Esophagus muscularis mucosa (tissue), 4 donors: ENCODE measurements at places on chromosomes 2 and 18. TPM values are rescaled to one million over a fixed set of nuclear protein-coding genes. Genes with fewer than 3 reads are reported as not detected.

PDE1A gene
- 11.2 TPM for total RNA-seq

PAX3 gene
- total RNA-seq = not detected

ACVR2A gene
- total RNA-seq = 17.4 TPM

DCC gene
- 0.46 TPM for total RNA-seq

AKAIN1 gene
- not detected for total RNA-seq

PLA2R1 gene
- 6.4 TPM for total RNA-seq

AGXT gene
- total RNA-seq = not detected

CCDC85A gene
- 5.8 TPM for total RNA-seq

GCG gene
- total RNA-seq = not detected

ICA1L gene
- 9.6 TPM for total RNA-seq

SH3RF3 gene
- total RNA-seq = 9.6 TPM

STARD6 gene
- not detected for total RNA-seq

FAM110C gene
- 3.7 TPM for total RNA-seq

FKBP7 gene
- 13.3 TPM for total RNA-seq

IL36RN gene
- not detected for total RNA-seq

MORN2 gene
- 8.7 TPM for total RNA-seq

DNER gene
- 2.9 TPM for total RNA-seq

UGT1A1 gene
- not detected for total RNA-seq

RETREG2 gene
- 54.2 TPM for total RNA-seq

COPS7B gene
- total RNA-seq = 16.7 TPM

PRSS56 gene
- not detected for total RNA-seq

ALLC gene
- not detected for total RNA-seq

- DNase-seq = no peak
These were observed 629.9 kb downstream of the NRXN1 start for GRCh38 chr2:50401772-50402653.

DNA sequence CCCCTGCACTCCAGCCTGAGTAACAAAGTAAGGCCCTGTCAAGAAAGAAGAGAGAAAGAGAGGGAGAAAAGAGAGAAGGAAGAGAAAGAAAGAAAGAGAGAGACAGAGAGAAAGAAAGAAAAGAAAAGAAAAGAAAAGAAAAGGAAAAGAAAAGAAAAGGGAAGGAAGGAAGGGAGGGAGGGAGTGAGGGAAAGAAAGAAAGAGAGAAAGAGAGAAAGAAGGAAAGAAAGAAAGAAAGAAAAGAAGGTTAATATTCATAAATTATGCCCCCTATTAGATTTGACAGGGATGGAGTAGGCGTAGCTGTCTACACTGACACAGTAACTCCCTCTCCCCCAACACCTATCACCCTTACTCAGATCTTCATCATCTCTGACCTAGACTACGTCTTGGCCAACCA, 202.3 kb downstream of the SP3 start:
- no peak for DNase-seq

DNA sequence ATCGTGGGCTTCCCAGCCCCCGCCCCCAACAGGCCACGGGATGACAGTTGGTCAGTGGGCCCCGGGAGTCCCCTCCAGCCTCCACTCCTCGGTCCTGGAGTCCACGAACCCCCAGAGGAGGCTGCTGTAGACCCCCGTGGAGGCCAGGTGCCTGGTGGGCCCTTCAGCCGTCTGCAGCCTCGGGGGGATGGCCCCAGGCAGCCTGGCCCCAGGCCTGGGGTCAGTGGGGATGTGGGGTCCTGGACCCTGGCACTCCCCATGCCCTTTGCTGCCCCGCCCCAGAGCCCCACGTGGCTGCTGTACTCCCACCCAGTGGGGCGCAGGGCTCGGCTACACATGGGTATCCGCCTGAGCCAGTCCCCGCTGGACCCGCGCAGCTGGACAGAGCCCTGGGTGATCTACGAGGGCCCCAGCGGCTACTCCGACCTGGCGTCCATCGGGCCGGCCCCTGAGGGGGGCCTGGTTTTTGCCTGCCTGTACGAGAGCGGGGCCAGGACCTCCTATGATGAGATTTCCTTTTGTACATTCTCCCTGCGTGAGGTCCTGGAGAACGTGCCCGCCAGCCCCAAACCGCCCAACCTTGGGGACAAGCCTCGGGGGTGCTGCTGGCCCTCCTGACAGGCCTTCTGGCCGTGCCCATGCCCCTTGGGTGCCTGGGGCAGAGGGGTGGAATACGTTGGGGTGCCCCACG, 7.6 kb downstream of the NEU4 start:
- no peak for DNase-seq

GRCh38 chr2:207281436-207281835, 115.7 kb upstream of the KLF7 start:
- no peak for DNase-seq

- DNase-seq = no peak
These were observed 21.7 kb downstream of the BIN1 start for GRCh38 chr2:127085317-127085681.

GRCh38 chr18:57916684-57917083, 113.6 kb upstream of the ATP8B1 start:
- DNase-seq = no peak

DNA sequence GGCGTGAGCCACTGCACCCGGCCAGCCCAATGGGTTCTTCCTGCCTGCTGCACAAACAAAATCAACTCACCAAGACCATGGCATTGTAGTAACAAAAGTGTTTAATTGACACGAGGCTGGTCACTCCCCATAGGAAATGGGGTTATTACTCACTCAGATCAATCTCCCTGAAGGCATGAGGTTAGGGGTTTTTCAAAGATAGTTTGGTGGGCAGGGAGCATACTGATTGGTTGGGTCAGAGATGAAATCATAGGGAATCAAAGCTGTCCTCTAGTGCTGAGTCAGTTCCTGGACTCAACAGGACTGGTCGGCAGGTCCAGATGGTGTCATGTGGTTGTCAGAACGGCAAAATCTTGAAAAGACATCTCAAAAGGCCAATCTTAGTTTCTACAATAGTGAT, 122.1 kb downstream of the TMEM17 start:
- no peak for DNase-seq

- DNase-seq = no peak
These were observed 81.5 kb upstream of the FN1 start for GRCh38 chr2:215517391-215517790.

DNA sequence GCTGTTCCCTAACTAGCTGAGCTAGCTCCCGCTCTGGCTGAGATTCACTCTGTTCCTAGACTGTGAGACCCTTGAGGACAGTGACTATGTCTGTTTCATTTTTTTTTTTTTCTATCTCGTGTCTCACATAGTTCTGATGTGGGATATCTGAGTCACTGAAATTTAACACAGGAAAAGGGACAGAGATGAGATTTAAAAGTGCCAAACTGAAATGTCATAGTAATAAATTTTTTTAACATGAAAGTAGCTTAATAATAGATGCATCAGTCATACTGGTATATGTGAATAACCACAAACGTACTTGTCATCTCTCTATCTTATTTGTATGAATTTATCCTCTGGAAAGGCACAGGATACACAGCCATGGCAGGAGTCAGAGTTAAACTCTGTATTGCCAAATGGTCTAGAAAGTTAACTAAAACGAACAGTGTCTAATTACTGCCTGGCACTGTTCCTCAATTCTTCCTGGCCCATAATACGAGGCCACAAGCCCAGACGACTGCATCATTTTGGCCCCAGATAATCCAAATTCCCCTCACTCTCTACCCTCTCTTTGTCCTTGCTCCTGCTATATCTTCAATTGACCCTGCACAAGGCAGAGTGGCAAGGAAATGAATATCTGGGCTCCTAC, 87.5 kb downstream of the SATB2 start:
- no peak for DNase-seq

GRCh38 chr2:214376618-214377285, 34.1 kb upstream of the VWC2L start:
- no peak for DNase-seq

- DNase-seq = no peak
These were observed 36.6 kb downstream of the CAMKMT start for GRCh38 chr2:44398243-44398897.

- DNase-seq = no peak
These were observed 132.5 kb downstream of the SPHKAP start for GRCh38 chr2:228048838-228049490.

DNA sequence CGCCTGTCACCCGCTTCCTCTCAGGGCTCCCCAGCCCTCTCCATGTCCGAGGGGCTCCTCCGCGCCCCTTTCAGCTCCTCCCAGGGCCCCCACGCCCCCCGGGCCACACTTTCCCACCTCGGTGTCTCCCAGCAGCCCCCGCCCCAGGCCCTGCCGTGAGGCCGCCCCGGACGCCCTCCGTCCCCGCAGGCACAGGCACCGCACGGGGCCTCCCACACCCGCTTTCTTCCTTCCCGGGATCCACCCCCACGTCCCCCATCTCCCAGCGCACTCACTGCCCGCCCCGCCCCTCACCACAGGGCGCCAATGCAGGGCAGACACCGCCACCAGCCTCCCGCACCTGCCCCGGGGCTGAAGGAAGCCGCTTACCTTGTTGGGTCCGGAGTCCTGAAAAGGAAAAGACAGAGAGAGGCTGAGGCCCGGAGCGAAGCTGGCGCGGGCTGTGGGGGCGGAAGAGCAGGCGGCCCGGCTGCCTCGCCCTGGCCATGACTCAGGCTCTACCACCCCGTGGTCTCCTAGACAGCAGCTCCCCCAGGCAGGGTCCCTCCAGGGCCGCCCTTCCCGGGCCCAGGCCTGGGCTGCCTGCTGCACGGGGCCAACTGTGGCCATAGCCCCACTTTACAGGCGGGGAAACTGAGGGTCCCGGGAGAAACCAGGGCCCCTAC, 37.7 kb downstream of the KIF1A start:
- DNase-seq = no peak

DNA sequence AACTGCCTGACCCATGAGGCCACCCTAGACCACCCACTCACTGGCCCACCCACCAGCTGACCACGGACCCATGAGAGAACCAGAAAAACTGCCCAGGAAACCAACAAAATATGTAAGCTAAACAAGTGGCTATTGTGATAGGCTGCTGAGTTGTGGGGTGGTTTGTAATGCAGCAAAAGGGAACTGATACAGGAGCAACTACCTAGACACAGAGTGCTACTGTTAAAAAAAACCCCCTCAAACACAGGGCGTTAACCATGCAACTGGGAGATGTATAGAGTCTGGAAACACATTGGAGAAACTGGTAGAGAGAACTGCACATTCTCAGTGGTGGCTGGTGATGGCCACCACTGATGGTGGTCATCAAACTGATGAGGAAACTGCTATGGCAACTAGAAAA, 206.3 kb upstream of the GYPC start:
- DNase-seq = peak; percentile 34

- no peak for DNase-seq
These were observed 115.5 kb downstream of the KCNF1 start for GRCh38 chr2:11027195-11027594.

GRCh38 chr2:10982931-10983701, 71.4 kb downstream of the KCNF1 start:
- no peak for DNase-seq

GRCh38 chr2:17627434-17627833, 86.9 kb downstream of the VSNL1 start:
- no peak for DNase-seq

- no peak for DNase-seq
These were observed 76.6 kb upstream of the GPC1 start for GRCh38 chr2:240358821-240359397.

DNA sequence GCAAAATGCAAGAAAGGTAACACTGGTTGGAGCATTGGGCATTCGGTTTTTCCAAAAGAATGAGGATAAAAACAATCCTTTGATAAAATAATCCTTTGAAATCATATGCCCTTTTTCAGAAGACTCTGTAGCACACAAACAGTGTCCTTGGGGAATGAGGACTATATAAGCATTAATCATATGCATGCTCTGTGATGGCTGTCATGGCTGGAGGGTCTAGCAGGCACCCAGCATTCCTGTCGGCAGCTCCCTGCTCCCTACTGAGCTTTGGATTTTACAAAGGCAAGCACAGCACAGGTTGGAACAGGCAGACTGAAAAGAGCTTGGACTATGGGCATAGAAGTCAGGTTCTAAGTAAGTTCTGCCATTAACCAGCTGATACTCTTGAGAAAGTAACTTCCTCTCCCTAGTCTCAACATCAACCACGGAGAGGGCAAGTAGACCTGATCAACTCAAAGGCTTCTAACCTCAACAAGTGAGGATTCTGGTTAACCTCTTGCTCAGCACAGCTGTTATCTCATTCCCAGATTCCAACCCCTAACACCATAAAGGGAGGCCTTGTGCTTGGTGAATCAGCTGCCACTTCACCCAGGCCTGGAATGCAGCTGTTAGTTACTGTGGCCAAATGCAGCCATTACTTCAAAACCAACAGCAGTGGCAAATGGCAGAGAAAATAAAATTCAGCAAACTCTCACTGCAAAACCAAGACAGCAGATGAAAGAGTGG, 29.5 kb downstream of the GALNT14 start:
- peak; percentile 79 for DNase-seq

- DNase-seq = no peak
These were observed 34.5 kb downstream of the GLI2 start for GRCh38 chr2:120770176-120770575.

- DNase-seq = no peak
These were observed 18.2 kb downstream of the RPL37A start for GRCh38 chr2:216516730-216517350.

GRCh38 chr2:101371636-101372035, 15.7 kb downstream of the CREG2 start:
- no peak for DNase-seq

DNA sequence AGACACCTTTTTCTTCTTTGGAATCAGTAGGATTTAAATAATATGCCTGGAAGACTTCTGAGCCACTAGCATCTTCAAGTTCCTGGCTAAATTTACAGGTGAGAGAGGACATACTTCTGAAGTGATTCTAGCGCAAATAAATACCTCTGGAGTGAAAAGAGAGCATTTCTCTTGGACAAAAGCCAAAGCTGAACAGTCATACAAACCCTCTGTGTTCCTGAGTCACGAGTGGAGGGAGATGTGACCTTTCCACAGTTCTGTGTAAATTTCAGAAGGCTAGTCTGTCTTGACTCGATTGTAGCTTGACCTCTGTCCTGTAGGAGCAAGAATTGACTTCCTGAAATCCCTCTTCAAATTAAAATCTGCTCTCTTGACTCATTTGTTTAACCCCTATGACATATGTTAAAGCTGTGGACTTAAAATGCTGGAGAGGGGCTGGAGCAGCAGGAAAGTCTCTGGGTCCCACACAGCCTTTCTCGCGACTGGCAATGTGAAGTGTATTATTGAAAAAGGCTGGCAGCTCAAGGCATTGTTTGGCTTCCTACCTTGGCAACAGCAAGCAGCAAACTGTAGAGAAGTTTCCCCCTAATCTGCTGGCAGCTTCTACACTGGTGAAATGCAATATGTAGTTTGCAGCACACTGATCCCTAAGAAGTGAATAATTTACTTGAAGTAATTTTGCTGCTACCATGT, 79.6 kb upstream of the GCFC2 start:
- no peak for DNase-seq

DNA sequence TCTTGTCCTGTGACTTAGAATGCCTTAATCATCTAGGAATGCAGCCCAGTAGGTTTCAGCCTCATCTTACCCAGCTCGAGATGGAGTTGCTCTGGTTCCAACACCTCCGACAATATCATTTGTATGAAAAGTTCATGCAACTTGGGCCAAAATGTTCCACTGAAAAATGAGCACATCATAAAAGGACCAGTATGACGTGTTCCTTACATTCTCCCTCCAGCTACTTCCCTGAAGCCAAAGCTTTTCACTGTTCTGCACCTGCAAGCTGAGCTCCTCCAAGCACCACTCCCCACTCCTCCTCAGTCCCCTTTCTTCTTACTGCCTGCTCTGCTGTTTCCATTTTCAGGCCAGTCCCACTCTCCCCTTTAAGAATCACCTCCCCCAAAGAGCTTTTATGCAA, 23.1 kb downstream of the TMEM182 start:
- DNase-seq = no peak

- no peak for DNase-seq
These were observed 8.4 kb downstream of the POMC start for GRCh38 chr2:25159949-25160348.
